Suppressor macrophage treated with lipopolysaccharide for 1 hour (primary cell): ENCODE measurements at places on chromosomes 12 and 14.

- DNase-seq: no peak
Observed at GRCh38 chr12:83514372-83514771, 827.7 kb downstream of the TMTC2 start.

DNA sequence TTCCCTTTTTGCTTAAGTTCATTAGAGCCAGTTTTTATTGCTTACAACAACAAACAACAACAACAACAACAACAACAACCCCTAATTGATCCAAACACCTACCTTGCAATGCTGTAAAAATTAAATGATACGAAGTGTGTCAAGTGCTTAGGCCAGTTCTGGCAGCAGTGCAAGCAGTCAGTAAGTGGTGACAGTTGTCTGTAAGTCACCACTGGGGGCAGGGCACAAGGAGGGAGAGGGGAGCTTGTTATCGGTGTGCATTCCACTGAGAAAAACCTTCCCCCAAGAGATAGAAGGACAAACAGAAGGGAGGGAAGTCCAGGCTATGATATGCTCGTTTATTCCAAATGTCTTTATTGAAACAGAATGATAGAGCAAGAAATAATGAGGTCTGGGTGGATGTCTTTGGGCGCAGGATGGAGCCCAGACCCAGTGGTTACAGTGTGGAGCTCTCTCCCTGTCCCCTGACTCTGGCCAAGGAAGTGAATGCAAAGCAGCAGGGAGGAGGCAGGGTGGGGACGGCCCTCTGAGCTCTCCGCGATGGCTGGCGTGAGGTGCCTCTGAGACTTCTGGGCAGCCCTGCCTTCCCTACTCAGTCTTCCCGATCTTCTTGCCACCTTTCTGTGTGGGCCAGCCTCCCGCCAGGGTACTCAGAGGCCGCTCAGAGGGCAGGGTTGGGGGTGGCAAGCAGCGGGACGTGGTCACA lies 6.5 kb downstream of the SLC22A17 start:
- DNase-seq: no peak

GRCh38 chr14:38808734-38809455 lies 294.1 kb downstream of the SEC23A start:
- no peak for DNase-seq

GRCh38 chr14:32469388-32470160 lies 140.5 kb downstream of the AKAP6 start:
- peak; percentile 66 for DNase-seq

GRCh38 chr12:102806110-102806509 lies 110.9 kb downstream of the PAH start:
- no peak for DNase-seq

GRCh38 chr12:88142610-88142991 lies 494 bp downstream of the TMTC3 start:
- DNase-seq: no peak

DNA sequence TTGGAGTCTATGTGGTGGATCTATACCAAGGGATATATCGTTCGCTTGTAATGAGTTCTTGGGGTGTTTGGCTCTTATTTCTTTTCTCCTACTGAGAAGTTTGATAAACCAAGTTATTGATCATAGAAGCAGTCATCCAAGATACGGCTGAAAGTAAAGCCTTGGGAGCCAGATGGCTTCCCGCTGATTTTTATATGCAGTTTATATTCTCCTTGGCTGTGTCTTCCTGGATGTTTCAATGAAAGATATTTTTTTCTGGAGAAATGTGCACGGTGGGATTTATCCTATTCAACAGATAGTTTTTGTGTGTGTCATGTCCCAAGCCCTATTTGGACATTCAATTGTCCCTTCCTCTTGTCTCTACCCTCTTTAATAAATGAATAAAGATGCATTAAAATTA lies 289.0 kb downstream of the ERC1 start:
- no peak for DNase-seq

DNA sequence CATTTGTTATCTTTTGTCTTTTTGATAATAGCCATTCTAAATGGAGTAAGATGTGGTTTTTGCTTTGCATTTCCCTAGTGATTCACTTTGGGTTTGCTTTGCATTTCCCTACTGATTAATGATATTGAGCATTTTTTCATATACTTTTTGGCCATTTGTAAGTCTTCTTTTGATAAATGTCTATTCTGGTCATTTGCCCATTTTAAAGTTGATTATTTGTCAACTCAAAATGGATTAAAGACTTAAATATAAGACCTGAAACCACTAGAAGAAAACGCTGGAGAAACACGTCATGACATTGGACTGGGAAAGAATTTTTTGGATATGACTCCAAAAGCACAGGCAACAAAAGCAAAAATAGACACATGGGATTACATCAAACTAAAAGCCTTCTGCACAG lies 148.0 kb downstream of the APAF1 start:
- no peak for DNase-seq

GRCh38 chr14:55373784-55374705 lies 37.6 kb downstream of the ATG14 start:
- no peak for DNase-seq

GRCh38 chr12:73221836-73222235 lies 949.7 kb downstream of the TRHDE start:
- no peak for DNase-seq

GRCh38 chr12:5478081-5478706 lies 46.3 kb downstream of the NTF3 start:
- no peak for DNase-seq

GRCh38 chr12:128928361-128928760 lies 75.1 kb downstream of the GLT1D1 start:
- DNase-seq: no peak

DNA sequence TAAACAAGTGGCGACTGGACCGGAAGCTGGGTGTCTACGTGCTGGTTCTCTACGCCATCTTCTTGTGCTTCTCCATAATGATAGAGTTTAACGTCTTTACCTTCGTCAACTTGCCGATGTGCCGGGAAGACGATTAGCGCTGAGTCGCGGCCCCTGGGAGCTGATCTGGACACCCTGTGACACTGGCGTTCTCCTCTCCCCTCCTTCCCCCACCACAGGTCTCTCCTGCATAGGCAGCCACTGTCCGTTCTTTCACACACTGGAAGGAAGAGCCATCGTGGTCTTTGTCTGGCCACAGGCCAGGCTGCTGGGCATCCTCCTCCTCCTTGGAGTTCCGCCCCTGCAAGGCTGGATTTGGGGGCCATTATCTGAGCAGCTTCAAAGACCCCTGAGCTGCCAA lies 20.1 kb upstream of the RIN3 start:
- DNase-seq: no peak

DNA sequence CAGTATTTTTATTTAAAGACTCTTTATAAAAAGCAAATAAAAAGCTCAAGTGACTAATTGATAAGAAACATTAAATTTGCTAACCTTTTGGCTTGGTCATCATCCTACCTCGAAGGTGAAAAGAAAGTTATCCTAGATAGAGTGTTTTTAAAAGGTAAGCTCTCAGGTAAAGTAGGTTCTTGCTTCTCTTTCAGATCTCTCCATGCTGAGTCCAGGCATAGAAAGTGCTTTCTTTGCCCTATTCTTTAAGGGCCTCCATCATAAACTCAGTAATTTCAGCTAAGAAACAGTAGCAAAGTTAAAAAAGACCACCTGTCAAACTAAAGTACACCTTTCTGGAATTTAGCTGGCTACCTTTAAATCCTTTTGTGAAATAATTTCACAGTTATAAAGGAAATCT lies 20.6 kb upstream of the ANHX start:
- DNase-seq: no peak

DNA sequence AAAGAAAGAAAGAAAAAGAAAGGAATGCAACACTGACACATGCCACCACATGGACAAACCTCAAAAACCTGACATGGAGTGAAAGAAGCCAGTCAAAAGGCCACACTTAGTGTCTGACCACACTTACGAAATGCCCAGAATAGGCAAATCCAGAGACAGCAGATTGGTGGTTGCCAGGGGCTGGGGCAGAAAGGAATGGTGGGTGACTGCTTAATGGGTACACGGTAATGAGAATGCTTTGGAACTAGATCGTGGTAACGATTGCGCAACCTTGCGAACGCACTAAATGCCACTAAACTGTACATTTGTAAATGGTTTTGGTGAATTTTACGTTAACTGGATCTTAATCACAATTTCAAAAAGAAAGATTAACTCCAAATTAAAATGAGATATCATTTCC lies 39.5 kb downstream of the SCARB1 start:
- no peak for DNase-seq

GRCh38 chr12:47124451-47124850 lies 44.7 kb upstream of the AMIGO2 start:
- peak; percentile 8 for DNase-seq

DNA sequence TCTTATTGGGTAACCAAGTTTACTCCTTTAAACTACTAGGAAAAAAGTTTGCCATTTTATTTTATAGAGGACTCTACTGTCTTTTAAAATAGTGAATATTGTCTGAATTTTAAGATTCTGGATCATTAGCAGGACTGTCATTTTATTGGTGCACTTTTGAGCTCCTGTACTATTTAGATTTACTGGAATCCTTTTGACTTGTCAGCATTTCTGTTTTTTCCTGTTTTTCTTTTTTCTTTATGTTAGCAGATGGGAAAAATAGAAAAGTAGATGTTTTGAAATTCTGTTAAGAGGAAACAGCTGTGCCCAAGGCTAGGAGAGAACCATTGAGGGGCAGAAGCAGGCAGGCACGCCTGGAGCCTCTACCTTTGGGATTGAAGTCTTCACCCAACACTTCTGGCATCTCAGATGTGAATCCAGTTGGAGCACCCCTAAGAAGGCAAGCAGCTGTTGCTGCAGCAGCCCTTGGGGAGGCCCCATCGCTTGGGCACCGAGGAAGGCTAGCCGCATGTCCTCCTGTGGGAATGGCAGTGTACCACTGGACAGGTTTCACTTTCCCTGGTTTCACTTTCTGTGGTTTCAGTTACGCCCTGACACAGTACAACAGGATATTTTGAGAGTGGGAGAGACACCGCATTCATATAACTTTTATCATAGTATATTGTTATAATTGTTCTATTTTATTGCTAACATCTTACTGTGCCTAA lies 11.5 kb downstream of the RIMKLB start:
- DNase-seq: peak; percentile 69

- no peak for DNase-seq
Observed at GRCh38 chr14:39426605-39427004, 5.6 kb downstream of the FBXO33 start.

GRCh38 chr12:27193106-27193505 lies 51.0 kb upstream of the STK38L start:
- peak; percentile 33 for DNase-seq

GRCh38 chr12:89349814-89350213 lies 2.5 kb downstream of the DUSP6 start:
- DNase-seq: peak; percentile 81

DNA sequence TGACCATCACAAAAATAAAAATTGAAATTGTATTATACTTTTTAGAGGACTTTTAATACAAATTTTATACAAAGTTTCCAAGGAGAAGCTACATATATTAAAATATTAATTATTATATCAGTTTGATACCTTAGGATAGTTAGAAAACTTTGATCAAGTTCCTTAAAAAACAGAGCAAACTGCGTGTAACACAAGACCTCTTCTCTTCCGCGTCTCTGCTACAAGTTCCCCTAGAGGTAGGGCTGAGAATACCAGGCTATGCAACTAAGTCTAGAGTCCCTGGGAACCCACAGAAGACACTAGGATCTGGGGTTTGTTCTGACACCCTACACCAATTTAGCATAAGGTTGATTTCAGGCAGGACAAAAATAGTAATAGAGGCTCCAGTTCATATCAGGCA lies 319.0 kb downstream of the FOXG1 start:
- DNase-seq: peak; percentile 1

- DNase-seq: no peak
Observed at GRCh38 chr12:6929466-6930452, 2.0 kb downstream of the ATN1 start.

- no peak for DNase-seq
Observed at GRCh38 chr14:53714495-53715192, 242.0 kb downstream of the BMP4 start.

- peak; percentile 17 for DNase-seq
Observed at GRCh38 chr12:27192118-27192802, 51.8 kb upstream of the STK38L start.

DNA sequence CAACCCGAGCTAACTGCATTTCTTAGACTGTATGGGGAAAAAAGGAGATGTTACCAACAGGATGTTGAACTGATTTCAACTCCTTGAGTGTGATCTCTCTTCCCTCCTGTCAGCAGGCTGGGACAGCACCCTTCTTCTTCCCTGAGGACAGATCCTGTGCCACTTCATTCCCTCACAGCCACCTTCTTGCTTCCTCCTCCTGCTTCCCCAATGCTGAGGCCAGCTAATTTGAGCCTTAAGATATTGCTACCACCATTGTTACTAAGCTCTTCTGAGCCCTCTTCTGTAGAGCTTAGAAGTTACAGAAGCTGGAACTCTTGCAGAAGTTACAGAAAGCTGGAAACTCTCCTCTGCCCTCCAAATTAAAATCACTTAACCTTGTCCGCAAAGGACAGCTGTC lies 88.8 kb downstream of the SPTSSA start:
- DNase-seq: no peak

DNA sequence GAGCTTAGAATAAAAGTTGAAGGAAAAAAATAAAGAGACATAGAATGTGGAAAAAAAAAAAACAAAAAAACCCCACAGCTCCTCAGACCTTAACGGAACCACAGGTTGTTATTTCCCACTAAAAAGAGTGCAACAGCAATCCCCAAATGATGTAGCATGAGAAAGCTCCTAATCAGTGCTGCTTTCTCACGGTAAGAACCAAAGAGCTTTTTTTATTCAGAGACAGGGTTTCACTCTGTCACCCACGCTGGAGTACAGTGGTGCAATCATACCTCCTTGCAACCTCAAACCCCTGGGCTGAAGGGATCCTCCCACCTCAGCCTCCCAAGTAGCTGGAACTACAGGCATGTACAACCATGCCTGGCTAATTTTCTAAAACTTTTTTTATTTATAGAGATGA lies 13.3 kb downstream of the NDUFA12 start:
- no peak for DNase-seq

- DNase-seq: no peak
Observed at GRCh38 chr14:81855007-81855406, 321.4 kb upstream of the SEL1L start.

DNA sequence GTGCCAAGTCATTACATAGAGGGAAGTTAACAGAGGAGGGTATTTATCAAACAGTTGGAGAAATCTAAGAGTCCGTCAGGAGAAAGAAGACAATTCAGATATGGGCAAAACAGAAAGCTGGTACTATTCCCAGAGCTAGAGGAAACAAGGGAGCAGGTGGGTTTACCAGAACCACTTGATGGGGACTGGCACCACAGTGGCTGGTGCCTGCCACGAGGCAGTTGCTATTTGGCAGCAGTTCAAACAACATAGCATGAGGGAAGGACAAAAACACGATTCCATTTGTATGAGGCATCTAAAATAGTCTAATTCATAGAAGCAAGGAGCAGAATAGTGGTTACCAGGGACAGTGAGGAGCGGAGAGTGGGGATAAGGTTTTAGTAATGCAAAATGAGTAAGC lies 24.6 kb upstream of the KLRD1 start:
- DNase-seq: no peak
